ENCODE measurements at places on chromosomes 3 and 15. TPM values are rescaled to one million over a fixed set of nuclear protein-coding genes. Genes with fewer than 3 reads are reported as not detected.

The RBMS3 gene
- 28.5 TPM for polyA plus RNA-seq

The LRRIQ4 gene
- 0.13 TPM for polyA plus RNA-seq

DNA sequence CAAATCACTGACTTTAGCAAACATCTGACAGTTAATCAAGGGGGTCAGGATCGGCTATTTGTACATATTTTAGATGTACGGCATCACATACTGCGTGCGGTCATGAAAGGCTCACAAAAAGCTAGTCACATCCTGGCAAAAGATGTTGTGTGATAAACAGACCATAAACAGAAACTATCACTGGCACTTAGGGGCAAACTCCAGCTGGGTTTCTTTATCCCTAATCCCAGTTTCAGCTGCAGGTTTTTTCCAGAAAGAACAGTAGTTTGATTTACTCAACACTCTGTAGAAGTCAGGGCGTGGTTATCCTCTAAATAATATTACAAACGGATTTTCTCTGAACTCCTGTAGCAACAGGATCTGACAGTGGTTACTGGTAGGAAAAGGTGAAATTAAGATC is 112.4 kb upstream of the BHLHE40 start:
- DNase-seq: no peak

DNA sequence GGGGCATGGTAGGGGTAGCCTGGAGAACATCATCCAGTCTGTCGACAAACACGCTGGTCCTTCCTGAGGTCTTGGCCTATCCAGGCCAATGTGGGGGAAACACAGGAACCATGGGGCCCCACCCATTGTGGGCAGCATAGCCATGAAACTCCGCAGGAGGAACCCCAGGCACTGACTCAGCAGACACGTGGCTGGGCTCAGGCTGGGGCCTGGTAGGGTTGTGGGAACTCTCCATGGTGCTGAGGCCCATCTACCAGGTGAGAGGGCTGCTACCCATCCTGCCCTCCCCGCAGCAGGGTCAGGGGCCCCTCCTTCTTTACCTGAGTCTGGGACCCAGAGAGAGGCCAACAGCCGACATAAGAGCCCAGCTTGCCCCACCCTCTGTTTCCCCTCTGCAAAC is 22.6 kb upstream of the CACNA2D2 start:
- DNase-seq: no peak

DNA sequence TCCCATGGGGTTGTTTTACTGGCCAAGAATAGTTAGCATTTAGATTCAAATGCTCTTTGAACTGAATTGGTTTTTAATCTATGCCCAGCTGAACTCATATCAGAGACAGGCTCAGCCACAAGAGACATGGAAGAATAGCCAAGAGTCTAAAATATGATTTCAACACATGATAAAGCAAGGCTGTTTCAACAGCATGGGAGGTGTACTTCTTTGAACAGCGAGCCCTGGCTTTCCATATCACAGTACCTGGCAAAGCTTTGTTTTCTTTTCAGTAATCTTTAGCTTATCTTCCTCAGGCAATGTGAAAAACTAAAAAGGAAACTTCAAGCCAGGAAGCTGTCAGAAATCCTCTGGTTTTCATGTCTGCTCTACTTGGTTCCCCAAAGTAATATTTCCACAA is 413.6 kb upstream of the ADAMTS9 start:
- no peak for DNase-seq

- peak; percentile 2 for DNase-seq
Measured at GRCh38 chr3:51642462-51642861, 28.6 kb upstream of the TEX264 start.

DNA sequence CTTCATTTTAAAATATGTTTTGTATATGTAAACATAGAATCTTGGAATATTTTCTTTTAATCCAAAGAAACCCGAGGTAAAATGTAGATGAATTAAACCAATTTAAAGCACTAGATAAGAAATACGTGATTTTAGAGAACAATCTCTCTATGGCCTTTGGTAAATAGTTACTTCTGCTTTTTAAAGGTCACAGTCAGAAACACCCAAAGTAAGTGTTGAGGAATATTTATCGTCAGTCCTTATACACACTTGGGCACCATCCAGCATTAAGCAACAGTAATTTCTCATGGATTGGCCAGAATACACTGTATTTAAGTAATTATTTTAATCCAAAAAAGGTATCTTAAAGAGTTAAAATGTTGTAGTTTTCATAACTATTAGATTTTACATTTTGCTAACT is 713.2 kb downstream of the NLGN1 start:
- no peak for DNase-seq

DNA sequence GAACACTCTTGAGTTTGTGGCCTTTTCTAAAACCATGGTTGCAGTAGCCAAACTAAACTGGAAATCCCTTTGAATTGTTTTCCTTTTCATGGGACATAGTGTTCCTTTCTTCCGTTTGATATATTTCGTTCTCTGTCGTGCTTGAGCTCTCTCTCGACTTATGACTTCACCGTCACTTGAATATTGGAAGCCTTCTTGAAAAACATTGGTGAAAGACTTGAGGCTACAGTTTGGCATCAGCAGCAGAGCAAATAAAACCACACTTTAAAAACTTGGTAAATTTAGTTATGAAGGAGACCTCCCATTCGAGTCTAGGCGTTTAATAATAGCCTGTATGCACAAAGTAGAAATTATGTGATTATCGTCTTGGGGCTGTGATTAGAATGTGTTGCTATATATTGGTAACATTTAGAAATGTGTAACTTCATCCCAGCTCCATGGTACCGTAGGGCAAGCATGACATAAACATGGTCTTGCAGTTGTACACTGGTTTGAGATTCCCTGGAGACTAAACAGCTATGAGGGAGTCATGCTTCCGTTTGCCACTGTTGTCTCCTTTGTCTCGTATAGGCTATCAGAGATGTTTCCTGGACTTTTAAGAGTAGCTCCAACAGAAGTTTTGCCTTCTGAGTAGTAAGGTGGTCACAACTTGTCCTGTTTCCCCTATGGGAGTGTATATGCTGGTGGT is 122.3 kb downstream of the PTPRG start:
- no peak for DNase-seq

DNA sequence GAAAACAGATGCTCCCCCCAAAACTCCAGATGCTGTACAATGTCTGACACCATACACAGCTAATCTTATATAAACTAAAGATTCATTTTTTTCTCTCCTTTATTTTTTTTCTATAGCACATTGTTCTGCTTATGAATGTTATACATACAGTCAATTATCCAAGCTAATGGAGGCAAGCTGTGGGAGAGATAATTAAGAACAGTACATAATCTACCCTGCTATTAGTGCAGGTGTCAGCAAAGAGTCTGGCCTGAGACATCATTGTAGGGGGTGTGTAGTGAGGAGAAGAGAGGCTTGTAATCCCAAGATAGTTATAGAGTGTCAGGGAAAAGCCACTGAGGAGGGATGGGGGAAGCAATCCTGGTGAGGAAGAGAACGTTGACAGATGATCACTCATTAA is 25.4 kb upstream of the CHMP2B start:
- no peak for DNase-seq

DNA sequence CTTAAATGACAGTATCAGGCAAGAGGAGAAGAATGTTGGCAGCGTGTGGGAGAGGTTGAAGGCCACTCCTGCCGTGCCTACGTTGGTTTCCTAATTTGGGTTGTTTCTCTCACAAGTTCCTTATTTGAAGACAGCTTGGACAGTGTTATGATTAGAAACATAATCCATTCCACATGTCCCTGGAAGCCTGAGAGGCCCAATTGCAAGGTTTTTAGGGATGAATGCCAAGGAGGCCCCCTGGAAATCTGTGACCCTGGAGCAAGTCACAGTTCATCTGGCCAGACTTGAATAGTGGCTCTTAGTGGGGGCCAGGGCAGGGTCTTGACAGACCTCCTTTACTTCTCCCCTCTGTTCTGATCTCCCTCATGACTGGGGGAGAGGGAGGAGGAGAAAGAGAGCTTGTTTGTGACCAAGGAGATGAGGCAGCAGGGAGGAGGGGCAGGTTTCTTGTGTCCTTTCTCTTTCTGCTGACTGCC is 584.4 kb upstream of the TBL1XR1 start:
- peak; percentile 58 for DNase-seq
